SK-N-SH (cell line): ENCODE measurements at places on chromosomes 1 and 21.

DNA sequence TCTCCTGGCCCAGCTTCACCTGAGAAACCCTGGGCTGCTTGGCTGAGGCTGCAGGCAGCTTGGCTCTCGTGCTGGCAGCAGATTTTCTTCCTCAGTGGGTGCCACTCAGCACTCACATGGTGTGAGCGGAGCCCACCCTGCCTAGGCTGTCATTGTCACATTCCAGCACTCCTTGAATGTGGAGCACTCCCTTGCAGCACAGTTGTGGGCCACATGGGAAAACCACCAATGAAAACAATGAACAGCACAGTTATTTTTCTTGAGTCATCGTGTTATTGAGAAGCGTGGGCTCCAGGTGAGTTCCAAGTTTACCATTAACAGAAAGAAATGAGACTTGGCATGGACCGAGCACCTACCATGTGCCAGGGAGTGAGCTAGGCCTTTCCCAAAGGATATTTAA is 27.2 kb upstream of the TRIM67 start:
- DNase-seq: no peak

DNA sequence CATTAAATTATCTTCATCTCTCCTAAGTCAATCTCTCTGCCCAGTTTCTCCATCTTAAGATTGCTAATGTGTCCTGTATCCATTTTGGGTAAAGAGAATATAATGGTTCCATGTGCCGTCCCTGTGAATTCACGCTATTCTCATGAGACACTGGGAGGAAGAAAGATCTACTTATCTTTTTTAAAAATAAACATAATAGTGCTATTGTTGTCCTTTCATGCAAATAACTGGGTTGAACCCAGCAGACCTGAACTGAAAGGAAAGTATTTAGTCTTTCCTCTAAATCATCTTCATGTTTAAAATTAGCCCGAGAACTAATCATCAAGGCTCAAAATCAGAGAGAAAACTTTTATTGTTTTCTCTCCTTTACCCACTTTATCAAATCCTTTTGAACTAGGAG is 22.4 kb downstream of the SLAMF1 start:
- no peak for DNase-seq

GRCh38 chr21:42563261-42563660 is 49.6 kb downstream of the SLC37A1 start:
- no peak for DNase-seq

DNA sequence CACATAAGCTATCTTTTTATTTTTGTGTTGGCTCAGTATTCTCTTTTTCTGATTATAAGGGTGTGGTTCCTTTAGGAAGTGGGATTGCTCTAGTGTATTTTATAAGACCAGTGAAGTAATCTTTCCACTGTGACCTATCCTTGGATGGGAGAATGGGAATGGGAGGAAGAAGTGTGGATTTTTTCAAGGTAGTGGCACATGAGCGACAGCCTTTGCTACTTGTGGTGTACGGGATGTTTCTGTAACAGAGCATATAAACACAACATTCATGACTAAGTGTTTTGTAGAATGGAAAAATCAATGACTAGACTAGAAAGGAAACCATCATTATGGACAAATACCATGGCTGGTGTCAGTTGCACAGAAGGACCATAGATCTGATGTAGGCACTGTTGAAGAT is 209.6 kb downstream of the GIPC2 start:
- no peak for DNase-seq

DNA sequence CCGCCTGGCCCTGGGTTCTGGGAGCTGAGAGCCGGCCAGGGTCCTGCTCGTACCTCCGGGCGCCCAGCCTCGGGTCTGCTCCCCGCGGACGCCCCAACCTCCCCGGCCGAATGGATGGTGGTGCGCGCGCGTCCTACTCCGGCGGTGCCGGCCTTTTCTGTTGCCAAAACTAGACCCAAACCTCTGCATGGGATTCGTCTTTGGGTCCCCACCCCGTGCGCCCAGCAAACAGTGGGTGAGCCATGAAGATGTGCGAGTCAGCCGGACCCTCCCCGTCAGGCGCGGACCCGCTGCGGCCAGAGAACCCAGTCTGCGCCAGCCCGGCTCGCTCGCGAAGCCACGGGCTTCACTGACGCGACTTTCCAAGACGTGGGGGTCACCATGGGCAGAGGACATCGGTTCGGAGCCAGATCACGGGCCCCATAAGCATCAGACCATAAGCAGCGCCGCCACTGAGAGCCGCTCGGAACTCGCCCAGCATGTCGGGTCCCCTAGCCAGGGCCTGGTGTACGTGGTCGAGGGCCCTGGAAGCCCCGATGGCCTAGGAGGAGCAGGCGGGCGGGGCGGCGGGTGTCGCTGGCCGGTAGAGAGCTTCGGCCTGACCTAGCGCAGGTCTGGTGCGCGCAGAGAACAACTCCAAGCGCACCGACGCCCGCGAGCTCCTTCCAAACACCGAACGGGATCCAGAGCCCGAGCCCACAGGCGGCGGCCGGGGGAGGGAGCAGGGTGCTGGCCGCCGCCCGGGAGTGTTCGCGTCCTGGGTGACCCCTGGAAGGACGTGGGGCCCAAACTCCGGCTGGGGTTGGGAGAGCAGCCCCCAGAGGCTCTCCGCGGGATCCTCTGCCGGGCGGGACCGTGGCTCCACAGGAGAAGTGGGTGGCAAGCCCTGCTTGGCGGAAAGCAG is 1.0 kb upstream of the TP73 start:
- DNase-seq: no peak

DNA sequence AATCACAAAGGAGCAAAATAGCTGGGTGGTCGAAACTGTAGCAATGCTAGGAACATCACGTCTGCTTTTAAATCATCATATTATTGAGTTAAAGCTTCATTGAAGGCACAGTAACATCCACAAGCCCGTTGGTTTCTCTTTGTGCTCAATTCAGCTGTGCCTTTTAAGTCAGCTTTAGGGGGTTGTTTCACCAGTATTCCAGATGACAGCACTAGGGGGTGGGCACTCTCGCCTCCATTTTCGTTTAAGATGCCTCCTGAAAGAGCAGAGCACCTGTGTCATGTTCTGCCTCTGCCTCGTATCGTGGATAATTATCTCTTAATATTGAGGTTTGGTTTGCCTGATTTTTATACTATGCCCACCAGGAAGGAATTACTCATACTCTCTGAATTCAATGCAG is 139.8 kb upstream of the PTBP2 start:
- DNase-seq: no peak

DNA sequence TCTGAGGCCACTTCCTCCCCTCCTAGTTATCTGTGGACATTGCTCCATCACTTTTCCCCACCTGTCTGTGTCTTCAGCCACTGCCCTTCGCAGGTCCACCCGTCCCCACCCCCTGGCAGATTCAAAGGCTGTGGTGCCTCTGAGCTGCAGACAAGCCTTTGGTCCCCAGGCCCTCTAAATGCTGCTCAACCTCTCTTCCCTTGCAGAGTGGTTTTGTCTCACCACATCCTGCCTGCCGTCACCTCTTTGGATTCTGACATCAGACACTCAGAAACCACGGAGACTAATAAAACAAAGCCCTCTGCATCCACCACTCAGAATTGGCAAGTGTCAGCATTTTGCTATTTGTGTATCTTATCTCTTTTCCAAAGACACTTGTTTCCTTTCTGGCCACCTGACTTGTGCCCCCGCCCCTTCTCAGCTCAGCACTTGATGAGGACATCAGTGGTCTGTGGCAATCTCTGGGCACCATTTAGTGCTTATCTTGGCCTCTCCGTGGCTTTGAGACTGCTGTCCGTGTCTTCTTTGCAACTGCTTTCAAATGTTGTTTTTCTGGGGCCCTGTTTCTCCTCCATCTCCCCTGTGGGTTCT is 7.7 kb downstream of the CNIH3 start:
- DNase-seq: no peak

GRCh38 chr1:93753791-93754763 is 72.4 kb upstream of the BCAR3 start:
- no peak for DNase-seq

DNA sequence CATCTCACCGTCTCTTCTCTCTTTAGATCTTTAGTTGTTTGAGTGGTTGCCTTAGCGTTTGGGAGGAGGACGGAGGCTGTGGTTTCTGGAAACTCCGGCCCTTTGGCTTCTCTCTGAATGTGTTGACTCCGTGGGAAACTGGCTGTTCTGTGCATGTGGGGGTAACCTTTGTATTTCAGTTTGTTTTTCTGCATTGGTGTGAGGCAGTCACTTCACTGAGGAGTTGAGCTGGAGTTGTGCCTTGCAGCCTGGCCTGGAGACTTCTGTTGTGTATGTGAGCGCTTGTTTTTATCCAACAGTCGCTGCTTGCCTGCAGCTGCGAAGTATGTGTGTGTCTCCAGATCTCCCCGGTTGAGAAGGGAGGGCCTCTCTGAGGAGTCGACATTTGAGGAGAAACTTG is 33.6 kb downstream of the CLDN14 start:
- no peak for DNase-seq

- no peak for DNase-seq
These were observed 123.1 kb upstream of the KCNJ6 start for GRCh38 chr21:38039369-38039768.
